Activated CD4-positive, alpha-beta T cell treated with anti-CD3 and anti-CD28 coated beads, Interleukin-2, amount 10 ng/mL, durations not matched to agents 7 days and 5 days (primary cell): ENCODE measurements at places on chromosomes 4 and X. TPM values are rescaled to one million over a fixed set of nuclear protein-coding genes. Genes with fewer than 3 reads are reported as not detected.

Gene PRDX4
- 35.0 TPM for total RNA-seq

Gene APBB2
- total RNA-seq: 0.62 TPM

DNA sequence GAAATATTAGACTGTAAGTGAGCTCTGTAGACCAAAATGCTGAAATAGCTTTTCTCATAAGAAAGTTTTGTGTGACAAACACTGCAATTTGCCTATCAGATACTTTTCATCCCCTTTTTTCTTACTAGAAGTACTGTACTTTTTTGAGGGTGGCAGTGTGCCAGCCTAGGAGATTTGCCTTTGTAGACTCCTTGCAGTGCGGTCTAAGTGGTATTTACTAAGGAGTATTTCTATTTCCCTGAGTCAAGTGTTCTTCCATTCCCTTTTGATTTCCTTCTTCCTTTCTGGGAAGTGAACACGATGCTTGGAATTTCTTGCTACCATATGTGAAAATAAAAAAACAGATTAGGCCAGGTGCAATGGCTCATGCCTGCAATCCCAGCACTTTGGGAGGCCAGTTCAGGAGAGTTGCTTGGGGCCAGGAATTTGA lies 34.6 kb downstream of the PDLIM5 start:
- DNase-seq: no peak

GRCh38 chr4:139736274-139736660 lies 70.6 kb downstream of the MGST2 start:
- no peak for DNase-seq

GRCh38 chr4:98506462-98507132 lies 151.8 kb downstream of the TSPAN5 start:
- no peak for DNase-seq

- DNase-seq: no peak
Measured at GRCh38 chr4:47642191-47642830, 157.2 kb downstream of the ATP10D start.

GRCh38 chr4:92497141-92497540 lies 193.4 kb downstream of the GRID2 start:
- no peak for DNase-seq

GRCh38 chr4:1870328-1870577 lies 940 bp upstream of the NSD2 start:
- peak; percentile 91 for DNase-seq

GRCh38 chr4:67204441-67204840 lies 340.9 kb downstream of the CENPC start:
- no peak for DNase-seq

GRCh38 chr4:25440478-25441030 lies 63.5 kb downstream of the ANAPC4 start:
- no peak for DNase-seq

GRCh38 chrX:77160301-77160700 lies 286.9 kb upstream of the FGF16 start:
- peak; percentile 5 for DNase-seq

GRCh38 chrX:53133400-53133799 lies 39.5 kb downstream of the KANTR start:
- no peak for DNase-seq
